ENCODE measurements at places on chromosomes 2 and 18.

DNA sequence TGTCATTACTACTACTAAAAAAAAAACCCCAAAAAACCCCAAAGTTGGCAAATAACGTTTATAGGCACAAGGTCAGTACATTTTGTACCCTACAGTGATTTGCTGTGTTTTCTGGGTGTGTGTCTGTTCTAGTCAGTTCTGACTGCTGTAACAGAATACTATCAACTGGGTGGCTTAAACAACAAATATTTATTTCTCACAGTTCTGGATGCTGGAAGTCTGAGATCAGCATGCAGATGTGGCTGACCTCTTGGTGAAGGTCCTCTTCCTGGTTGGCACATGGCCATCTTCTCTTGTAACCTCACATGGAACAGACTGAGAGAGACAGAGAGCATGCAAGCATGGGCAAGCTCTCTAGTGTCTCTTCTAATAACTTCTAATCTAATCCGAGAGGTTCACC, 103.1 kb downstream of the CERS6 start:
- DNase-seq = no peak

DNA sequence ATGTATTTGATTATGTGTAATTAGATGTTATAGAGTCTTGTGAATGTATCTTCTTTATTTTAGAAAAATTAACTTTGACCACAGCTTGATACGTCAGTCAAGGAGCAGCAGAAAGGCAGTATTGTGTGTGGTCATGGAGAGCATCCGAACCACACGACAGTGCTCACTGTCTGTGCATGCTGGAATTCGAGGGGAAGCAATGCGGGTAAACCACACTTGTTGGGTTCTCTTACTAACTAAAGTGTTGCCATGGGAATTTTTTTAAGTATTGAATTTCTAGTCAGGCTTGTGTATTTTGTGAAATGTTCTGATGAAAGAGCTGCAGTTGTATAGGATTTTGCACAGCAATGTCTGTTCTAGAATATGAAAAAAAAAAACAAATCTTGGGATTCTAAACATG, 4.8 kb downstream of the PJVK start:
- DNase-seq = no peak

GRCh38 chr2:176554101-176555048, 285.1 kb downstream of the MTX2 start:
- peak; percentile 47 for DNase-seq

- no peak for DNase-seq
These were observed 240.8 kb downstream of the ZEB2 start for GRCh38 chr2:144279165-144279564.

All from bone marrow (tissue), 2 donors.